ENCODE measurements at places on chromosomes 6 and 20.

DNA sequence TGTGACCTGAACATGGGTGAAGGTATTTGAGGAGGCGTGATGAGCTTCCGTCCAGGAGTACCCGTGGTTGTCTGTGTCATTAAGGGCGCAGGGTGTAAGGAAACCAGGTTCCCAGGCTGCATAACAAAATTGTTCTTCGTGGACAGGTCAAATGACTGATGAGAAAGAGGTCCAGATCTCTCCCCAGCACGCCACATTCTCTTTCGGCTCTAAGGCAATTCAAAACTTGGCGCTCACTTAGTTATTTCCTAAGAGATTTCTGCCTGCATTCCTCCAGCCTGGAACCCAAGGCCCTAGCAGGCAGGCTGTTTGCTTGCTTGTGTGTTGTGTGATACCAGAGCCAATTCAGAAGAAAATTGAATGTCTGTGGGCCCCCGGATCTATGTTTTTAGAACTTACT, 139.9 kb downstream of the AGPAT4 start:
- H3K36me3 ChIP-seq = no peaks in the 10 kb centered on the region
- H3K27ac ChIP-seq = no peak overlapping the region
- no peaks in the 10 kb centered on the region for H3K4me1 ChIP-seq
- H3K27me3 ChIP-seq = no peaks in the 10 kb centered on the region

- no peak for DNase-seq
- no peaks in the 10 kb centered on the region for H3K36me3 ChIP-seq
- H3K27ac ChIP-seq = no peak overlapping the region
- no peaks in the 10 kb centered on the region for H3K4me1 ChIP-seq
- H3K4me3 ChIP-seq = no peak overlapping the region
- peaks cover 42% of the 10 kb centered on the region for H3K27me3 ChIP-seq
These were observed 58.7 kb downstream of the OTOR start for GRCh38 chr20:16806886-16807285.

DNA sequence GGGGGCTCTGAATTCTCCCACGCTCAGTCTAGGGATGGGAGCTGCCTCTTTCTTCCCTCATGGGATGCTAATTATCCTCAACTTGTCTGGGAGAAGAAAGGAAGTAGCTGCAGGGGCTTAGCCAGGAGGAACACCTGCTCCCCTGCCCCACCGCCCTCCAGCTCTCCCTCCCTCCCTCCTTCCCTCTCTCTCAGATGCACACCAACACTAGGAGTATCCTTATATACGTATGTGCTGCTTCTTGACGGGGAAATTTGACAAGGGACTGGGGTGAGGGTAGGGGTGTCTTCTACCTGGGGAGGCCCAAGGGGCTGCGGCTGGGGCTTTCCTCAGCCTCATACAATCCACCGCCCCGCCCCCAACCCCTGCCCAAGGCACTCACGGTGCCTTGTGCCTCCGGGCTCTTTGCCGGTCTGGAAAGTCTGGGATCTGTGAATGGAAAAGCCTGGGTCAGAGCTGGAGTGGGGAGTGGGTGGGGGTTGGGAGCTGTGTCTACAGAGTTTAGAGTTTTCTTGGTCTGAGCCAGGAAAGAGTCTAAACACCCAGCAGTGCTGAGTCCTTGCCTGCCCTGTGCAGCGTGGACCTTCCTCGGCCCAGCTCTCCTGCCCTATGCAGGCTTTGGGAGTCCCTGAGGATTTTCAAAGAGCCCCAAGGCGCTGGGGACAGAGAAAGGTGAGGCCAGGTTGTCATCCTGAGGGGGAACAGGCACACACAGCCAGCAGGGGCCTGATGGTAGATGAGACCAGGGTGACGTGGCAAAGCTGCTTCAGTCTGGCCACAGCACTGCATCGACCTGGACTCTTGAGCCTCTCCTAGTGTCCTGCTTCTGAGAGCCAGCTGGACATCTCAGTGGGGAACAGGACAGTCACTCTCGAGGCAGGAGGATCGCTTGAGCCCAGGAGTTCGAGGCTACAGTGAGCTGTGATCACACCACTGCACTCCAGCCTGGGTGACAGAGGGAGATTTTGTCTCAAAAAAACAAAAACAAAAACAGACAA, 29.3 kb upstream of the EMILIN3 start:
- no peak overlapping the region for H3K27ac ChIP-seq
- no peaks in the 10 kb centered on the region for H3K4me1 ChIP-seq
- no peaks in the 10 kb centered on the region for H3K36me3 ChIP-seq
- no peak overlapping the region for H3K4me3 ChIP-seq
- no peak for DNase-seq
- H3K27me3 ChIP-seq = no peaks in the 10 kb centered on the region

- H3K27ac ChIP-seq = peak overlapping the region; percentile 3
- no peaks in the 10 kb centered on the region for H3K27me3 ChIP-seq
- no peak overlapping the region for H3K4me3 ChIP-seq
- DNase-seq = no peak
- H3K4me1 ChIP-seq = peaks cover 23% of the 10 kb centered on the region
These were observed 13.6 kb downstream of the FGD2 start for GRCh38 chr6:37019065-37019450.

GRCh38 chr20:38344107-38344701, 2.1 kb upstream of the LBP start:
- DNase-seq = no peak
- H3K27ac ChIP-seq = no peak overlapping the region
- H3K27me3 ChIP-seq = no peaks in the 10 kb centered on the region
- H3K4me1 ChIP-seq = no peaks in the 10 kb centered on the region
- no peaks in the 10 kb centered on the region for H3K36me3 ChIP-seq

- no peak overlapping the region for H3K4me3 ChIP-seq
- H3K27me3 ChIP-seq = no peaks in the 10 kb centered on the region
- peaks cover 19% of the 10 kb centered on the region for H3K4me1 ChIP-seq
- no peaks in the 10 kb centered on the region for H3K36me3 ChIP-seq
- DNase-seq = no peak
These were observed 189.9 kb upstream of the ZNF184 start for GRCh38 chr6:27662769-27663168.

DNA sequence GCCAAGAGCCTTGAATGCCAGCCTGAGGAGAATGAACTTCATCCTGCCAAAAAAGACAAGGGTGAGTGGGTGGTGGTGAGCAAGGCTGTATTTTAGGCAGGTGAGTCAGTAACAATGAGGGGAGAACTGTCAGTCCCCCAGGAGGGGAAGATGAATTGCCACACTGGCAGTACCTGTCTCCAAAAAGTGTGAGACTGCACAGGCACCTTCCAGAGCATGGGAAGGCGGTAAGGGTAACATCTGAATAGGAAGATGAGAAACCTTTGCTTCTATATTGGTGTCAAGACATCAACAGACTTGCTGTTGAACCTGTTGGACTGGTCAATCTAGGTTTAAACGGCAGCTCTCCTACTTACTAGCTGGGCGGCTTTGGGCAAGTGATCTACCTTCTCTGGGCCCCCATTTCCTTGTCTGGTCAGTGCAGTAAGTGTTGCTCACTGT, 30.9 kb downstream of the STK35 start:
- peak; percentile 19 for DNase-seq
- H3K4me3 ChIP-seq = peak overlapping the region; percentile 28
- H3K36me3 ChIP-seq = no peaks in the 10 kb centered on the region
- H3K4me1 ChIP-seq = peaks cover 23% of the 10 kb centered on the region
